ENCODE measurements at places on chromosomes 7 and 10.

DNA sequence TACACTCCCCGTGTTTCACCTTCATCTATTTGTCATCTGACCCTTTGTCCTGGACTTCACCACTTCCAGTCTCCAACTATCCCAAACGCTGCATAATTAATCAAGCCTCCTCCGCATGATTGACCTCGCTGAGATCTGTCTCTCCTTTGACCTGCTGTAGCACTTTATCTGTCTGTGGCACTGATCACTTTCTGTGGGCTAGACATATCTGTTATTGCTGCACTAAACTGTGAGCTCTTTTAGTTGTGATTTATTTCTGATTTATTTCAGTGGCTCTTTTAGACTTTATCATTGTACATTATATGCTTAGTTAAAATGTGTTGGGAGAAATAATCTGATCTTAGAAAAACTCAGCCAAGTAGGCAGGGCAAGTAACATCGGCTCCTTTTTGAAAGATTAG, 91.9 kb upstream of the GATA3 start:
- no peak for DNase-seq

DNA sequence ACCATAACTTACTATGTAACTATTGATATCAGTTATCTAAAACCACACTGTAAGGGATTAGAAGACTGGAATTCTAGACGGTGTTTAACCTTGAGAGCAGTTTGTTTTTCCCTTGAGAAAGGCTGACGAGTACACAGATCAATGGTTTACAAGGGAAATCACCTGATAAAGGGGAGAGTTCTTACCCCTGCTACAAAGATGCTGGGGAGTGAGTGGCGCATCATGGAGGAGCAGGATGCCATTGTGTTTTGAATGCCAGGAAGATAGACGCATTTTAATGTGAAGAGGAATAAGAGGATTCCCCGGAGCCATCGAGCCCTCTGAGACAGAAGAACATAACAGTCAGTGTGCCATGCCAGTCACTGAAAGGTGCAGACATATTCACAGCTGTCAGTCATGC, 145.2 kb downstream of the PKD1L1 start:
- no peak for DNase-seq

DNA sequence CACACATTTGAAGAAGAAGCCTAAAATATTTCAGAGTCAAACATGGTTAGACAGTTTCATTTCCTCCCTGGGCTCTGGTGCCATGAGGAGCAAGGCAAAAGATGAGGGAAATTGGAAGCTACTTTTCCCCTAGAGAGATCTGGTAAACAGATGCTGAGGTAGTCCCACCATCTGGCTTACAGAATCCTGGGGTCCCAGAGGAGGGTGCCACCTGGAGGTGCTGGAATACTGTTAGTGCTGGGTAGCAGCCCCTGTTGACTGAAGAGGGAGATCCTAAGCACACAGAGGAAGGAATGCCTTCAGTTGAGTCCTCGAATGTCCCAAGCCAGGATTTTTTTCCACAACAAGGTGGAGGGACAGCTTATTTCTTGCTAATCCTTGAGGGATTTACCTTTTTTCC, 160.1 kb downstream of the FZD1 start:
- DNase-seq, result no peak

GRCh38 chr10:85319826-85320225, 991.4 kb downstream of the CCSER2 start:
- DNase-seq, result no peak

DNA sequence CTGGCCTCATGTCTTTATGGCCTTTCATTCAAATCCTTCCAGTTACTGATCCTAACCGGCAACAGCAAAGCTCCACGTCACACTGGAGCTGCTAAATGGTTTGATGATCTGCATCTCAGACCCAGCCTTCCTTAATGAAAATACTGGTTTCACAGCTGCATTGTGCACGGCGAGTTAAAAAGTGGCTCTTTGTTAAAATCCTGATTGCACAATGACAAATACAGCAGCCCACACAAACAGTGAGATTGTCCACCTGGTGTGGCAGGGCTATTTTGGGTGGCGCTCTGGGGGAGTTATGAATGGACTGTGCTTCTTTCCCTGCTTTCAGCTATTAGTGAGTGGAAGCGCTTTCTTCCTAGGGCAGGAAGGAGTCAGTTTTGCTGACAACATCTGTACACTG, 63.4 kb upstream of the C1QL3 start:
- DNase-seq, result no peak

DNA sequence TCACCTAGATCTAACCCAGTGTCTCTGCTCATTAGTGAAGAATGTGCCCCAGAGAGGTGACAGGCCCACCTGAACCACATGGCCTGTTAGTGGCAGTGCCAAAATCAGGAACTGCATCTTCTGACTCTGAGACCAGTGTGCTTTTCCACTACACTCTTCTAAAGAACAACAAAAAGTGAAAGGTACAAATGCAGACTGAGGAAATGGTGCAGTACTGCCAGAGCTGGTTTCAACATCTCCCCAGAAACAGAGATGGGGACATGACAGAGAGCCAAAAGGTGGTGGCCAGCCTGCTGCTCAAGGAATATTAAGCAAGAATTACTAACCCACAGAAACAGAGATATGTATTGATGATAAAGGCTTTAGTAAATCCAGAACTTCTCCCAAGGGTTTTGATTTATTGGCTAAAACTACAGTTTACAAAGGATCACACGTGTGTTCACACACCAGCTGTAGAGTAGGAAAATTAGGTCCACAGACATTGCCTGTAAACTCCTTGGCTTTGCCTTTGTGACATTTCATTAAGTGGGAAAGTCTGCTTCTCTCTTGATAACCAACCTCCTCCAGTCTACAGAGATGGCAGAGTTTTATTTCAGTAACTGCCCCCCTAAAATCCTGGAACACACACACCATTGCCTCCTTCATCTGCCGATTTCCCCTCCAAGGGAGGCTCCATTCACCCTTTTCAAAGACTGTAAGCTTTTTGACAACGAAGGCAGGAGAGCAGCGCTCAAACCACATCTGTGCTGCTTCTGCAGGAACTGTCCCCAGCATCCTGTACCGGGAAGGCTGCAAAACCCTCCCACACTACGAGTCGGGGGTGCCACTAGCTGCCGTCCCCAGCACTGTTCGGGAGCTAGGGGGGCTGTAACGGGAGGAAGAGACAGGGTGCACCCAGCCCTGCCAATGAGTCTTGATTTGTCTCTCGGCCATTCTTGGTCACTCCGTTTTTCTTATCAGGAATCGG, 29.8 kb downstream of the GSDME start:
- DNase-seq, result no peak

GRCh38 chr10:77638321-77639101, 903 bp upstream of the KCNMA1 start:
- no peak for DNase-seq

DNA sequence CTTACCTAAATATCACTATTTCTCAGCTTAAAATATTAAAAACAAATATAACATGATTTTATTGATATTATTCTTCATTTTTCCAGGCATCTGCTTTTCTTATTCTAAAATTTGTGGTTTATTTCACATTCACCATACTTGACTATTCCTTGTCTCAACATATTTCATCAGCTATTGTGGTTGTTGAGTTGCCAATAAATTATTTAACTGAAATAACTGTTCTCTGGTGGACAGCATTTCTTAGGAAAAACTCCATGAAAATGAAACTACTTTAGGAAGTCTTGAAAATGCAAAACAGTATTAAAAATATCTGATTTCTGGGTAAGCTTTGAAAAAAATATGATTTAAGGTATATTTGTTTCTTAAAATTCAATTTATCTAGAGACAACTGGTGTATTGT, 122.9 kb upstream of the SEMA3A start:
- no peak for DNase-seq

DNA sequence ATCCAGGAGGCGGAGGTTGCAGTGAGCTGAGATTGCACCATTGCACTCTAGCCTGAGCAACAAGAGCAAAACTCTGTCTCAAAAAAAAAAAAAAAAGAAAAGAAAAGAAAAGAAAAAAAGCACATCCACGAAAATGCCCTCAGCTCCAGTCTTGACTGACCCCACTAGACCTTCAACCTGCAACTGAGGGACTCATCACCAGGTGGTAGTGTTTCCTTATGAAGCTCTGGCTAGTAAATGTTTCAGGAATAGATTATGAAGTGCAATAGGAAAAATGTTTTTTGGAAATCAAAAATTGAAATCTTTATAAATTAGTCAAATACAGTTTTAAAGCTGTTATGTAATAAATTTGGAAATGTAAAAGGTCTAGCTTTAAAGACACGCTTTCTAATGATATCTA, 22.4 kb downstream of the TLL2 start:
- no peak for DNase-seq

- no peak for DNase-seq
Measured at GRCh38 chr7:137086896-137087295, 218.4 kb downstream of the CHRM2 start.

- no peak for DNase-seq
Measured at GRCh38 chr10:80477-81105, 31.5 kb upstream of the TUBB8 start.

- no peak for DNase-seq
Measured at GRCh38 chr10:78389419-78389818, 355.8 kb downstream of the RPS24 start.

DNA sequence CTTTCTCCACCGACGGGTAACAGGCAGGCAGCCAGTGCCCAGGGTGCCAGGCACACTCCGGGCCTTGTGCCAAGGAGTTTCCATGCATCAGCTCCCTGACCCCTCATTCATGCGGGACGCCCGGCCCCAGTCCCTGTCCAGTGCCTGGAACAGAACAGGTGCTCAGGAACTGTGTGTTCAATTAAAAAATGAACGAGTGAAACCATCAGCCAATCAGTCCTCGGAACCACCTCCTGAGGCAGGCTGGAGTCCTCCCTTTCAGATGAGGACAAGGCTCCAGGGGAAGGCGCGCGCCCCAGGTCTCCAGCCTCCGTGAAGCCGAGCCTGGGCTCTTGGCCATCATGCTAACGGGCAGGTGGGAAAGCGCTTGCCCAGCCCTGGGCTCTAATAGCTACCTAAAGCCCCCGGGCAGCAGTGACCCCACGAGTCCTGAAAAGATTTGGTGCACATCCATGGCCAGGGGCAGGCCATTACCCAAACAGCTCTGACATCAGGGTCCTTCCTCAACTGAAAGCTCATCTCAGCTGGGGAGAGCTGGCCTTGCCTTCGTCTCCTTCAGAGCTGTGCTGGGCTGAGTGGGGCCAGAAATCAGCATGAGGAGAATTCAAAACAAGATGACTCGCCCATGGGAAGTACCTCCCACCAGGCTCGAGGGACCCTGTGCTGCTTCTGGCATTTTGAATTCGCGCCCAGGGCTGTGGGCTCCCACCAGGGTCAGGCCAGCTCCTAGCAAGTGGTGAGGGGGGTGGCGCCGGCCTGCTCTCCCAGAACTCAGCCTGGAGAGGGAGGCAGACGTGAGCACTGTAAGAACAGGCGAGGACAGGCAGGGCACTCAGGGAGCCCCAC, 200.5 kb downstream of the MAD1L1 start:
- DNase-seq, result peak; percentile 13

Measured in fibroblast of skin of left quadriceps (primary cell).